Coronary artery (tissue), 2 donors: ENCODE measurements at places on chromosomes 2 and 18.

DNA sequence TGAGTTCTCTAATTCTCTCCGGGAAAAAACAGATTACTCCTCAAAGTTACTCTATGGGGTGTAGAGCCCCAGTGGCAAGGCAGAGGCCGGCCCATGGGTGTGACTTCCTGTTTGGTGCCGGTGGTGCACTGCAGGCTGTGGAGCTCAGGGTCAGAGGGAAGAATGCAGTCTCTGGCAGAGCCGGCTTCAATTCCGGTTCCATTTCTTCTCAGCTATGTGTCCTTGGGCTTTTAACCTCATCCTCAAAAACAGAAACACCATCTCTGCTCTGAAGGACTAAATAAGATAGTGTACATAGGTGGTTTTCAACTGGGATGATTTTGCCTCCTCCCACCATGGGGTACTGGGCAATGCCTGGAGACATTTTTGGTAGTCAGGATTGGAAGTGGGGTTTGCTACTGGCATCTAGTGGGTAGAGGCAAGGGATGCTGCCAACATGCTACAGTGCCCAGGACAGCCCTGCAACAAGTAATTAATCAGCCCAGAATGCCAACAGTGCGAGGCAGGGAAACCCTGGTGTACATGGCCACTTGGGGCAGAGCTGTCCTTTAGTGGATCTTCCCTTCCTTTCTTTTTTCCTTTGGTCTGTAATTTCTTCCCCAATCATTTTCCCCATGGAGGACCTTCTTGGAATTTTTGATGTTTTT is 81.2 kb downstream of the INSIG2 start:
- no peak for DNase-seq

DNA sequence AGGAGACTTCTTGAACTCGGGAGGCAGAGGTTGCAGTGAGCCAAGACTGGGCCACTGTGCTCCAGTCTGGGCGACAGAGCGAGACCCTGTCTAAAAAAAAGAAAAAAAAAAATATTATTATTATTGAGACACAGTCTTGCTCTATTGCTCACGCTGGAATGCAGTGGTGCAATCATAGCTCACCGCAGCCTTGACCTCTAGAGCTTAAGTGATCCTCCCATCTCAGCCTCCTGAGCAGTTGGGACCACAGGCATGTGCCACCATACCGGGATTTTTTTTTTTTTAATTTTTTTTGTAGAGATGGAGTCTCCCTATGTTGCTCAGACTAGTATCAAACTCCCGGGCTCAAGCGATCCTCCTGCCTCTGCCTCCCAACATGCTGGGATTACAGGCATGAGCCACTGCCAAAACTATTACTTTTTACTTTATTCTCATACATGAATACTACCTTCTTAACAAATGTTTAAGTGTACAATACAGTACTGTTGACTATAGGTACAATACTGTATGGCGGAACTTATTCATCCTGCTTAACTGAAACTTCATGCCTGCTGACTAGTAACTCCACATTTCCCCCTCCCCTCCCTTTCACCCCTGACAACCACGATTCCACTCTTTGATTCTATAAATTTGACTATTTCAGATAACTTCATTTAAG is 15.5 kb downstream of the FBXO11 start:
- DNase-seq: no peak

DNA sequence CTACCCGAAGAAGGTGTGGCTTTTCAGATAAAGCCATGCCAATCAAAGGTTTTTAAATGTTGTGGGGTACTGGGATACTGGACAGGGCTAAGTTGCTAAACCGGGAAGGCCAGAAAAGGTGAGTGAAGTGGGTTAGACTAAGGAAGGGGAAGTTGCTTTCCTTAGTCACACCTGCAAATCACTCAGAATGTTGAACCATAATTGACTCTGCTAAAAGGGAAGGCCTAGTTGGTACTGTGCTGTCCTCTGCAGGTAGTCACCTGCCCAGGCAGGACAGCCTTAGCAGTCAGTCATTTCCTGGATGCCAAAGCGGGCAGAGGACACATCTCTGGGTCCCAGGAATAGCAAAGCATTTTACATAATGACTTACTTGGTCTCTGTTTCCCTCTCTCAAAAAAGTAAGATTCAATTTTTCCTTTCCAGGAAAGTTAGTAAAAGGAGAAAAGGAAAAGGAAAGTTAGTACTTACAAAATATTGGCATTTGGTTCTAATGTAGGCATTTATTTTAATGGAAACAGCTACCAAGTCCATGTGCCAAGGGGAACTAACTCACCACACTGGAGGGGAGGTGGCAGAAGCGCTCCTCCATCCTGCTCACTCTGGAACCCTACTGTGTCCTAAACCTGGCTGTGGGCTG is 60.3 kb downstream of the RFTN2 start:
- no peak for DNase-seq

DNA sequence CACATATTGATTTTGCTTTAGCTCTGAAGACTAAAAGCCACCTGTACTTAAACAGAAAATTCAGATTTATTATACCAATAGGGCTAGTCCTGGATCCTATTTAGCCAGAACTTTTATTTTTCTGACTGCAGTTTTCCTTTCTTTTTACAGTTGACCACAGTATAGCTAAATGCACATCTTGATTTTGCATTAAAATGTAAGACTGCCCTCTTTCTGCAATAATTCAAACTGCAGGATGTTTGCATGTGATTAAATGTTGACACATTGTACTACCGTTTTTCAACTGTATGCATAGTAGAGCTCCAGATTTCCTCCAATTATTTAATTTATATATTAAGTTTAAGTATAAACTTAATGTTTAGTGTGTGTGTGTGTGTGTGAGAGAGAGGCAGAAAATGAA is 1262.9 kb downstream of the SUCLG1 start:
- DNase-seq: no peak

DNA sequence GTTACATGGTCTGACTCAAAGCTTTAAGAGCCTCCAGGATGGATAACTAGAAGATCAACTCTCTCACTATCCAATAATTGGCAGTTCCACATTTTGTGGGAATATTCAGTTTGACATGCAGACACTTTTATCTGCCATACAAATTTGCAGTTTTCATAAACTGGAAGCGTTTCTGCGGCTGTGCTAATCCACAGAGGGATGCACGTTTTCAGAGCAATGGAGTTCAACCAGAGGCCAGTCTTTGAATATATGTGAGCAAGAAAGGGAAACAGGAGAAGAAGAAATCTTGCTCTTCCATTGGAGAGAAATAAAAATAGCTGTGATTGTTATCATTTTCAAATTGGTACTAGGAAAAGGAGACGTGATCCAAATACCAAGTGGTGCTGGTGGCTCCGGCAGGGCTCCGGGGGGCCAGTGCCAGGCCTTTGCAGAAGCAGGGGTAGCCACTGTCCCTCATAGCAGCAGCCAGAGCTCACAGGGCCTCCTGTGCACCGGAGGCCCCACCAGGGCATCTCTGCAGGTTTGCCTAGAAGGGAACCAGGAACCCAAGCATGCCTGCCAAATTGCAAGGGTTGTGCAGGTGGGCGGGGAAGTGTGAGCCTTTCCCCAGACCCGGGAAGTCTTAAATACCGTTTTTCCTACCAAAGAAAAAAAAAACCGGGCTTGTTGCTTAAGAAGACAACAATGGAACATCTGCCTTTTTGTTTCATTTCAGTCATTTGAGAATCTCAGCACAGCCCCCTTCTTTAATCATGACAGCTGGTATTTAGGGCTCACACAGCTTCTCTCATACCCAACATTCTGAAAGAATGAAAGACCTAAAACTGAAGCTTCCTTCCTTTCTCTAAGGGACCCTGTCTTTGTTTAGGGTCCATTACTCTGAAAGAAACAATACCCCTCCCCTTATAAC is 791.1 kb upstream of the SOX11 start:
- DNase-seq: no peak

DNA sequence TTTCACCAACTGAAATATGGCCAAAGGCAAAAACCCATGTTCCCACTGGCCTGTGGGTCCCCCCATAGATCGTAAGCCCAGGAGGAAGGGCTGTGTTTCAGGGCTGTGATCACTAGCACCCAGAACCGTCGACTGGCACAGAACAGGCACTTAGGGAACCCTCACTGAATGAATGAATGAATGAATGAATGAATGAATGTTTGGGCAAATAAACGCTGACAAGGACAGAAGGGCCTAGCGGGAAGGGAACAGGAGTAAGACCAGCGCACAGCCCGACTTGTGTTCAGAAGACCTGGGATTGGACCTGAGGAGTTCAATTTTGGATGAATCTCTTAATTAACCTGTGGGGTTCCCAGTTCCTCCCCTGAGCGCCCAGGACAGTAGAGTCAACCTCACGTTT is 76.2 kb downstream of the TPO start:
- no peak for DNase-seq

DNA sequence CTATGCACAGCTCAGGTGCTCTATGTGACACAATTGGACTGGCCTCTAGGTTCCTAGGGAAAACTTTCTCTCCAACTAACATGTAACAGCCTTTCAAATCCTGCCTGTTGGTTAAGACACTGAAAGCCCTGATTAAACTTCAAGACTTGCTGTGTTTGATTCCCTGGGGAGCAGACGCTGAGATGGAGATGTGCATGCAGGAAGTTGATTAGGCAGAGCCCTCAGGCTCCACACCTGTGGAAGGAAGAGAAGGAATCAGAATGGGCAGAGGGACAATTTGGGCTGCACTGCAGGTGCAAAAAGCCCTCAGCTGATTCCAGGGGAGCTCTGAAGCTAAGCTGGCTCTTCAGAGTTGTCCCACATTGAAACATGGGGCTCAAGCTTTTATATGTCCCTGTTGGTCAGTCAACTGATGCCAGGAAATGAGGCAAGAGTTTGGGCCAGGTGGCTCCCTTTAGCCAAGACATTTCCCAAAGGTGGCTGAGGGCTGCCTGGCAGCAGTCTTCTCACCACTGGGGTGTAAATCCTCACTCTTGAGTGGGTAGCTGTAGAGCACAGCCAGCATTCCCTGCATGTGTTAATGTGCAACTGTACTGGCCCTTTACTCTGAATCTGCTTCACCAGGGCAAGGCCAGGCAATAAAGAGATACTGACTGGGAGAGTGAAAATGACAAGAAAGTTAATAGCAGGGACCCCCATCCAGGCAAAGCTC is 199.5 kb upstream of the DDX18 start:
- no peak for DNase-seq

DNA sequence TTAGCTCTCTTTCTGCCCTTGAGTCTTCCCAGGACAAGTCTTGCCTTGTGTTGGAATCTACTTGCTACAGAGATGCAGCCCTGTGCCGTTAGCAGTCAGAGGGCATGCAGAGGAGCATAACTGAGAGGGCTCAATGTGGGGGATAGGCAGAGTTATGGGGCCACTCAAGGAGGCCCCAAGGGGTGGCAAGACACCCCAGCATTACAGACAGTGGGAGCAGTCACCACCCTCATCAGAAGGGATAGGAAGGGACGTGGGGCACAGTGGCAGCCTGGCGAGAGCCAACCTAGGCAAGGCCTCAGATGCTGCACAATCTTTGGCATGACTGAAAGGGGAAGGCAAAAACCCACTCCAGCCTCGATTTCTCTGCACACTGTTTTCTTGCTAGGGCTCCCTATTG is 169.1 kb downstream of the TMEM18 start:
- peak; percentile 29 for DNase-seq

GRCh38 chr18:4096486-4096885 is 358.6 kb downstream of the DLGAP1 start:
- DNase-seq: no peak
